ENCODE measurements at places on chromosomes 5 and 9.

DNA sequence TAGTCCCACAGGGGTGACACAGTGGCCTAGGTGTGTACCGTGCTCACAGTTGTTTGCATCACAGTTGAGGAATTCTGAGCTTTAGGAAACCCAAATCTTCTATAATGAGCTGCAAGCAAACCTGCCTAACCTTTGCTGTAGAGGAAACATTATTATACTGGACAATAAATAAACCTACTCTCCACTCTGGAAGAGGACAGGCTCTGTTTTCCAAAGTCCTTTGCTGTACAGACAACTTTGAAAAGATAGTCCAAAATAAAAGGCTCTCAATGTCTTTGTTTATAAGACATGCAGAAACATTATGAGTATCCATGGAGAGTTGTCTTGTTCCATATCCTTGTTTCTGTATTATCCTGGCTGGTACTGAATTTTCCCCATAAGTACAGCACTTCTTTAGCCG lies 29.4 kb downstream of the ZNF131 start:
- DNase-seq: no peak

- DNase-seq: peak; percentile 5
These were observed 234.3 kb upstream of the ANKH start for GRCh38 chr5:15105799-15106393.

- DNase-seq: no peak
These were observed 601.1 kb downstream of the IRX1 start for GRCh38 chr5:4196744-4197143.

GRCh38 chr5:43973908-43974307 lies 370.9 kb downstream of the NNT start:
- no peak for DNase-seq

DNA sequence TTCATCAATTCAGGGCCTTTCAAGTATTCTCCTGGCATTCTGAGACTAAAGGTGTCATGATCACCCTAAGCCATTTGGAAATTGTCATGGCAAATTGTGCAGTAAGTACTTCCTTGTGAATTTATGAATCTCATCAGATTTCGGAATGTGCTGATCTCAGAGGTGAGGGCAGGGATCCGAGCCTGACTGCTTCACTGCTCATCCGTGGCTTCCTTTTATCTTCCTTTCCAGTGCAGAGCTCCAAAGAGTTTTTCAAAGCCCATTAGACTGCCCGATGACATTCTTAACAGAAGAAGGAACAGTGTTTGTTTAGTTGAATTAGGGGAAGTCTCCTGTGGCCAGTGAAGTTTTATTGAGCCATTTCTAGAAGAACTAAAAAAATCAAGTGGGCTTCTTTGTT lies 182.8 kb upstream of the GDNF start:
- DNase-seq: no peak

DNA sequence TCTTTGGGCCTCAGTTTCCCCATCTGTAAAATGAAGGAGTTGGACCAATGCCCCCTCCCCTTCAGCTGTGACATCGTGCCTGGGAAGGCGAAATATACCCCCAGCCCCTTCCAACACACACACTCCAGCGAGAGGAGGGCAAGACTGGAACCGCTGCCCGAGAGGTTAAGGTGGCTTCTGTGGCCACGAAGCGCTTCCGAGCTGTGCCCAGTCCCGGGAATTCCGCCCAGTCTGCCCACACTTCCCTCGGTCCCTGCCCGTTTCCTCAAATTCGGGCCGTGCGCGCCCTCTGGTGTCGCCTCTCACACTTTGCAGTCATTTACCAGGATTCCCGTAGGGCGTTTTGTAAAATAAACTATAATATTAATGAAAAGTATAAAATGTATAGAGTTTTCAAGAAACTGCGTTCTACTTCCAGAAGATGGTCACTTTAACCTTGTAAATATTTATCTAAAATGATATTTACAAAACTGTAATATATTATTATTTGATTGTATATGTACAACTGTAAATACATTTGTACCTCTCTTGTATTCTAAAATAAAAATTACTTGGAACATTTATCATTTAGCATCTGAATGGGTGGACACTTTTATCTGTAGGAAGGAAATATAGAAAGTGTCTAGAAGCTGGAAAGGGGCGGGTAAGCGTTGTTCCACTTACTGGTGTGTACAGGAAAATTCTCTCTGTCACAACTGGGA lies 11.0 kb upstream of the EXOSC2 start:
- peak; percentile 58 for DNase-seq

DNA sequence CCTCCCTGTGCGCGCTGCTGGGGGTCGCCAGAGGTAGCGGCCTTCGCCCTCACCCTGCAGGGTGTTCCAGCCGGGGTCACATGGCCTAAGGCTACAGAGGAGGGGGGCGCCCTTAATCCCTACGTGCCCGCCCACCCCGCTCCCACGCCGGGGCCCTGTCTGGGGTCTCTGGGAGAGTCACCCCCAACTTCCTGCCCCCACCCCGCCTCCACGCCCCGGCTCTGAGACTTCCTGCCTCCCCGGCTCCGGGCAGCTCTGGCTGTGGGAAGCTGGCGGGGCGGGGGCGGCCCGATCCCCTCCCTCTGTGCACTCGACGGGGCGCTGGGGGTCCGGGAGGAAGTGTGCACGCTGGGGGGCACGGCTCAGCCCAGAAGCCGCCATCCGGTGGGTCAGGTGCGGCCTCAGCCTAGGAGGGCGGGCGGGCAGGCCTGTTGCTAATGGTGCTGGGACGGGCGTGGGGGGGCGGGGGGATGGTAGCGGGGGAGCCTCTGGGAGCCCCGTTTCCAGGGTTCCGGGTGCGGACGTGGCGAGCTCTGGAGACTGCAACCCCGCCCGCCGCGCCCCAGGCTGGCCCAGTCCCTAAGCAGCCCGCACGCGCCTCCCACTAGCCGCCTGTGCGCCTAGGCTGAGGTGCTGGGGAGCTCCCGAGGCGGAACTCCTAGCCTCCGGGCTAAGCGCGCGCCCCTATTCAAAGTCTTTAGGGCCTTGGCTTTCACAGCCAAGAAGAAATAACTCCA lies 61.6 kb downstream of the CXXC5 start:
- DNase-seq: no peak

DNA sequence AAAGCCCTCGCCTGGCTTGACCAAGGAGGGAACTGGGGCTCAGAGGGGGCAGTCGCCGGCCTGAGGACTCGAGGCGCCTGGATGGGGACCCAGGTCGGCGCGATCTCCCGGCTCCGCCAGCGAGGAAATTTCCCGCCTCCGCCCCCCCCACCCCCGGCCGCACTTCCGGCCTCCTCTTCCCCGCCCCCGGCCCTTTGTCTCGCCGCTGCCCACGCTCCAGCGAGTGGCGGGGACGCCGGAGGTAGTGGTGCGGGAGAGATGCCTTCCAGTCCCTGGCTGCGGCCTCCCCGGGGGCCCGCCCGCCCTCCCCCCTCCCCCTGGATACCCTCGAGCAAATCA lies 448 bp upstream of the GPRIN1 start:
- DNase-seq: peak; percentile 46

- DNase-seq: no peak
These were observed 223 bp downstream of the NR3C1 start for GRCh38 chr5:143403334-143403592.

- no peak for DNase-seq
These were observed 3.2 kb downstream of the ZNF366 start for GRCh38 chr5:72503888-72504491.

- no peak for DNase-seq
These were observed 9.6 kb downstream of the NDST1 start for GRCh38 chr5:150517272-150518152.

DNA sequence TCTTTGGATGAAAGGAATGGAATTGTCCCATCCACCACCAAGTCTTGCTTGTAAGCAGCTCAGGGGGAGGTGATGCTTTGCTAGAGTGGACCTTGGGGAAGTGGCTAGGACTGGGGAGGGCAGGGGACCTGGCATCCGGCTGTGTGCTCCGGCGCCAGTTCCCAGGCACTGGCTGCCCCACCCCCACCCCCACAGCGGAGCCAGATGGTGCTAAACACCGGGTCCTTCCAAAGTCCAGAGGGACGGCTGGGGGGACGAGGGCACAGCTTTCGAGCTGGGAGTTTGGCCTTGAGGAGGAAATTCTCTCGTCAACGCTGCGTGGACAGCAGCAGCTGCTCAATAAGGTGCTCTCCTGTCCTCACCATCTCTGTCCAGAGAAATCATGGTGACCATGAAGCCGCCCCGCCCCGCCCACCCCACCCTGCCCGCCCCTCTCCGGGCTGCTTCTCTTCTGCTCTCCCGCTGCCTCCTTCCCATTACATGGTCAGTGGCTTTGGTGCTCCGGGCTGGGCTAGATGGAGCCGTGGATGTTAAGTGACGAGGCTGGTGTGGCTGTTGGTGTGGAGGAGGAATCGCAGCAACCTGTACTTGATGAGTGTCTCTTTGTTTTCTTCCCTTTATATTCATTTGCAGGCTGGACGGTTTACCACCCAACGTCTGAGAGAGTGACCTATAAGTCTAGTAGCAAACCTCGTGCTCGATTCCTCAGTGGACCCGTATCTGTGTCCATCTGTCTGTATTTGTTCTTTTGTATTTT lies 115.7 kb downstream of the WNK2 start:
- DNase-seq: no peak

DNA sequence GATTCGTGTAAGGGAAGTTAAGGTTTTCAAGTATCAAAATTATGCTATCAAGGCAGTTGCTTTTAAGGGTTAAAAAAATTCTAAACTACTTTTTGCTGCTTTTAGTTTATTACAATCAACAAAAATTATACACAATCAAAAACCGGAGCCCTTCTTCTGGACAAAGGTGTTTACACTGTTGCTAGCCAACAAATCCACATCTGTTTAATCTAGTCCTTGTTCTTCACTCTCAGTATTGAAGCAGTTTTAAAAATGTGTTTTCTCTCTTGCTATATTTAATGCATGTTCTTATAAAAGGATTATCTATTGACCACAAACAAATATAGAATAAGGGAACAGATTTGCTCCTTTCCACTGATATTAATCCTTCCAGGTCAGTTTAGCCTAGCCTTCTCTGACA lies 2.5 kb downstream of the FEM1C start:
- DNase-seq: no peak

DNA sequence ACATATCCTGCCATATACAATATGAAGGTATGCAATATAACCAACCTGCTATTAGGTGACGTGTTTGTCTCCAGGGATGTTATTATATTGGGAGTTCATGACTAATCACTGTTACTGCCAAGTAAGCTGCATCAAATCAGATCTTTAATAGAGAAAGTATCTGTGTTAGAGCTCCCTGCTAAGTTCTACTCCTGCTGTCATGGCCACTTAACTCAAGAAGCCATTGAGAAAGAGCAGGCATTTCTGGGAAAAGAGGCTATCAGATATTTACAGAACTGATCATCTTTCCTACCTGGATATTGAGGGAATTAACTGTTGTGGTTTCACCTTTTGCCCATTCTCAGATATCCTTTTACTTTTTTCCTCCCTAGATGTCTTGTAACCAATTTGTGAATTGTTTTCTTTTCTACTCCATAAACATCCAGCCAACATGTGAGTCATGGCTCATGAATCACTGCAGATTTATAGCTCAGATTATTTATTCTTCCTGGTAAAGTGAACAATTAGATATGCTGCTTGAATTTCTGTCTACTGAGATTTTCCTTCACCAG lies 634.8 kb upstream of the FAM174A start:
- no peak for DNase-seq

DNA sequence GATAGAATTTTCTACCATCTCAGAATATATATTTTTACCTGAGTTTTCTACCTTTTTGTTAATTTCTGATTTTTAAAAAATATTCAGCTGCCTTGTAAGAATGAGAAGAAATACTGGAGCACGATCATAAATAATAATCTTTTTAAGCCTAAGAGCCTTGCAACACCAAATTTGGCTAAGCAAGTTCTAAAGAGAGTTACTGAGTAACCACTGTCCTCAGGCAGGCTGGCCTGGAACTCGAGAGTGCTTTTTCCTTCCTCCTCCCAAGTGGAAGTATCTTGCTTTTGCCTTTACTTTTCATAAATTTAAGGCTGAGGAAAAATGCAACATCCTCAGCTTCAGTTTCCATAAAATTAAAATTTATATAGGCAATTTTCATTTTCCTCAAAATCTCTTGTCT lies 21.0 kb downstream of the GLRX start:
- DNase-seq: no peak

DNA sequence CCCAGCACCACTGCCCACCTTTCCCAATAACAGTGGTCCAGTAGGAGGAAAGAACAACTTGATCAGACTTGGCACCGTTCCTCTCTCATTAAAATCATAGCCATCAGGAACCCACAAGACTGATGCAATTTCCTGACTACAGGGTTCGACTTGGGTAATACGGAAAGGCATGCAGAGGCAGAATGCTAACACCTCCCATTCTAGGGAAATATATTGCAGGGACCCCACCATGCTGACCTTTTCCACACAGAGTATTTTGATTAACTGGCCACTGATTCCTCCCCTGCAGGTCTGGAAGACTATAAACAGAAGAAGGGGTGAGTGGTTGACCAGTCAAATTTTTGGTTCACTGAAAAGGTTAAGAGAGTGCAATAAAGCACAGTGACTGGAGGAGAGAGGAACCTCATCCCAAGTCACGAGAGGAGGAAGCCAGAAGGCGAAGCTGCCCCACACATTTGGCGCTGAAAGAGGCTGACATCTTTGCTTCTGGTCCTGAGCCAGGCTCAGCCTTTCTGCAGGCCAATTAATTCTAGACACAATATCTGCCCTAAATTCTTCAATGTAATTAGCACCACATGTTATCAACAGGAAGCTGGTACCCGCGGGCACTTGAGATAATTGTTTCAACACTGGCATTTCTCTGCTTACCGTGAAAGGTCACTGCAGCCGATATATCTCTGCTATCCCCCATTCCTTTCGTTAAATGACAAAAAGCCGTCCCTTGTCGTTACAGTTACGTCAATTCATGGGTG lies 64.7 kb upstream of the SPOCK1 start:
- no peak for DNase-seq

- no peak for DNase-seq
These were observed 80.4 kb downstream of the ALDH7A1 start for GRCh38 chr5:126514558-126515141.

GRCh38 chr5:5264727-5265126 lies 124.6 kb downstream of the ADAMTS16 start:
- no peak for DNase-seq

DNA sequence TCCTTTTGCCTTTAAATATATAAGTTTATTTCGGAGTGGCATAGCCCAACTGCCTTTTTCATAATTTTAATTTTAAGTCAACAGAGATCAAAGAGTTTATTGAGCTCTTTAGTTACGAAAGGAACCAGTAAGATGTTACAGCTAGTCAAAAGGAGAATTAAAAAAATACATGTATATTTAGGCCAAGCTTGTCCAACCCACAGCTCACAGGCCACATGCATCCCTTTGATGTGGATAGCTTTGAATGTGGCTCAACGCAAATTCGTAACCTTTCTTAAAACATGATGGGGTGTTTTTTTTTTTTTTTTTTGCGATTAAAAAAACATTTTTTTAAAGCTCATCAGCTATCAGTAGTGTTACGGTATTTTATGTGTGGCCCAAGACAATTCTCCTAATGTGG lies 50.2 kb upstream of the IL31RA start:
- no peak for DNase-seq

DNA sequence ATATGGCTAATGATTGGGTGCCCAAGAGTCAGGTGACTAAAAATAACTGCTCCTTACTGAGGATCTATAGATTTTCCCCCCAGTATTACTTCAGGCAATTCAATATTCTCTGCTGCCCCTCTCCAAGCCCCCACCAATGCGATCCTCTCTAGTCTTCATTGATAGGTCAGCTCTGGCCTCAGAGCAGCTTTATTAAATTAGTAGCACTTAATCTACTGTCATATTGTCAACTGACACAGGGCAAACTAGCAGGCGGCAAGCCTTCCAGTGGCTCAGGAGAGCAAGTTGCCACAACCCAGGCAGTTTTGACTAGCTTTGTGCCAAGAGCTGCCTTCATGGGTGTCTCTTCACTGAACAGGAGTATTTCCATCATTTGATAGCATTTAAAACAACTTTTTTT lies 462.9 kb downstream of the BNC2 start:
- DNase-seq: no peak

- DNase-seq: no peak
These were observed 328.9 kb upstream of the TRPC7 start for GRCh38 chr5:136694258-136694657.

Measured in GM12892 (cell line).